Vagina (tissue), 2 donors: ENCODE measurements at places on chromosomes 13 and 19.

DNA sequence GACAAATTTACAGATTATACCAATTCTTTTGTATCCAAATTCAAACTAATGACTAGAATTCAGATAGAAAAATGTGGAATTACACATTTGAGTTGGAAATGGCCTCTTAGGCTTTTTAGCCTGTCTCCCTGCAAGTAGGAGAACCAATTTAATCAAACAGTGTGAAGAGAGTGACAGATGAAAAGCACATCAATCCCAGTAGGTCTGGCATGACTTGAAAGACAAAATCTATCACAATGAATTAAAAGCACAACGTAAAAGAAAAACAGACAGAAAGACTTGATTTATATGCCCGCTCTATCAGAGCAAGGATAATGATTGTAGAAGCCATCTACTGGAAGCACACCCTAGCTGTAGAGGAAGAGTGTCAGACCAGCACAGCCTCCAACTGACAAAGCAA is 1084.4 kb upstream of the SPRY2 start:
- no peak for DNase-seq

DNA sequence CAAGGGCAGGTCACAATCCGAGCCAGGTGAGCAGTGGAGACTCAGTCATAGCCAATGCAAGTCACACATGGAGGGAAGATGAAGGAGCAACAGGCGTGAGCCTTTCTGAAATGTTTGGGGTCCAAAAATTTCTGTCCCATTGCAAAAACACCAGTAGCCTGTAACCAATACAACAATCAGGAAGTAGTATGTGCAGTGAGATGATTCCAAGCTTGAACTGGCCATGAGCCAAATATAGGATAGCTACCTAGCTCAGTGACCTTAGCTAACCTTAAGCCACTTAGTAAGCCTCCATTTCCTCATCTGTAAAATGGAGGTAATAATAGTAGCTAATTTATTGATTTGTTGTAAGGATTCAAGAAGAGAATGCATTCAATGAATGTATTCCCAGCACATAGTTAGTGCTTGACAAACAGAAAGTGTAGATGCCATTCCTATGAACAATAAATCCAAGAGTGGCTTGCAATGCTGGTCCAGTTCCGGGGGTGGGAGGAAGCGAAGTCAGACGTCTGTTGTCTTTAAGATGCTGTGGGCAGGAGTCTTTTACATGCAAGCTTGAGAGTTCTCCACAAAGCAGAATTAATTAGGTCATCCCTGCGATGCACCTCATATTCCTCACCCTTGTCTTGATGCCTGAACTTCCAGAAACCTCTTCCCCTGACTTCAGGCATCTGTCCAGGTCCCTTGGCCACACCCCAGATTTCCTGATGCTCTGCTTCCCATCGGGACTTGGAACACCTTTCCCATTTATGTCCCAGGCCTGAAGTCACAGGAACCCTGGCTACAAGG is 195.7 kb upstream of the UBL3 start:
- DNase-seq = no peak

DNA sequence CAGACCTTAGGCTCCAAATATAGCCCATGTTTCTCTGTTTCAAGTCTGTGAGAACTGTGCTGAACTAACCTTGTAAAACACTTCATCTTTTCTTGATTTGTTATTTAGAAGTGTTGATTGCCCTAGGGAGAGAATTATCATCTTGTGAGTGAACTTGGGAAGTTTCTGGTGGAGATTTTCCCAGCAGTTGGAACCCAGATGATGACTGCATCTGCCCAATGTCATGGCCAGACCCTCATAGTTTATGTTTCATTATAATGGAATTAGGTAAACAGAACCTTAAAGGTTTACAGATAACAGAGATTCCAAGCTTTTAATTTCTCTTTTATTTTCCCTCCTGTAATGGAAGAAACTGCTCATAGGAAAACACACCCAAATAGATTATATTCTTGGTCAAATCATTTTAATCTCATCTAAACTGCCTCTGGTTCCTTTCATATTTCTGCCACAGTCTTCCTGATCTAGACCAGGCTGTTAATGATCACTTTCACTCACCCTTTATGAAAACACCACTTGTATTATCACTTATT is 569.1 kb downstream of the KCTD12 start:
- DNase-seq = no peak

DNA sequence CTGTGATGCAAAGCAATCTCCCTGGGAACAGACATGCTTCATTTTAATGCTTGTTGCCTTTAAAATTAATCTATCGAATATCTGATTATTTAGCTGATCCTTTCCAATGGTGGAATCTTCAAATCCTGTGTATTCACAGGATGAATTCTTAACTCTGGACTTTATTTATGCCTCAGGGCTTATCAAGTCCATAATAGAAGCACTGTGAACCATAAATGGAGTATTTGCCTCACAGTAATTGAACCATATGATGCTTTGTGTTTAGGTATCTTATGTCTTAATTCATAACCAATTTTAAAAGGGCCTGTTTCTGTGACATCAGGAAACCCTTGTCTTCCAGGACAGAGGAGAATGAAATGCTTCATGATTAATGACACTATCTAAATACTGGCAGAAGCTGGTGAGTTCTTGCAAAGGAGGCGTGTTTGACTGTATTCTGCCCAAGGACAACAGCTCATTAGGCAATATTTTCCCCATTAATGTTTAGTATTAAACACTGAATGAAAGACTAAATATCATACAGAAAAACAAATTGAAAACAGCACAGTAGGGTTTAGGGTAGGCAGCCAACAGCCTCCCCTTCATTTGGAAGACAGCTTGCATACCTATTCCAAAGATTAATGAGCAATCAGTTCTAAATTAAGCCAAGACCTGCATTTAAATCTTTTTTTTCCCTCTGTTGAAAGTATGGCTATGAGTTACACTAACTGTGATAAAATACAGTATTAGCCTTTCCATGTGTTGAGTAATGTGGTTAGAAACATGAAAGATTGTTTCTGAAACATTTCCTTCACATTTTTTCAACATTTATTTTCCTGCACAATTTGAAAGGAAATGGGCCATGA is 709.4 kb downstream of the PCDH9 start:
- no peak for DNase-seq
